ENCODE measurements at places on chromosomes 5 and 9. TPM values are rescaled to one million over a fixed set of nuclear protein-coding genes. Genes with fewer than 3 reads are reported as not detected.

Gene COX7C
- total RNA-seq = 499 TPM

- no peak for DNase-seq
These were observed 487.5 kb upstream of the SGCD start for GRCh38 chr5:155839251-155840037.

- no peak for DNase-seq
These were observed 31.8 kb downstream of the ABCA1 start for GRCh38 chr9:104896131-104896530.

Gene DDX31
- total RNA-seq = 8.8 TPM

- no peak for DNase-seq
These were observed 151.1 kb upstream of the HAPLN1 start for GRCh38 chr5:83871533-83872395.

DNA sequence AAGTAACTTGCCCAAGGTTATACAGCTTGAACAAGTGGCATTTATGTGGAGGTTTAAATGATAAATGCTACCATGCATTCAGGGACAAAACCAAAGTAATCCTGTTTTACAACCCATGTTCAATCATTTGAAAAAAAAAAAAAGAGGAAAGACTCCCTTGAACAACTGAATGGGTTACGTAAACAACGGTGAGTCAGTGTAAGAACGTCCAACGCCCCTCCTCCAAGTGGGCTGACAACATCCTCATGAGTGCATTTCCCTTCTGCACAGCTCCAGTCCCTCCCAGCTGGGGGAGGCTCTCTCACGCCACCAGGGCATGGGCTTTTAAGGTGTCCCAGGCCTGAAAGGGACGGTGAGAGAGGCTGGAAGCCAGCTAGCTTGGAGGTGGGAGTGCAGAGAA, 90.0 kb downstream of the PRRT1B start:
- peak; percentile 57 for DNase-seq

Gene BAAT
- not detected for total RNA-seq

- no peak for DNase-seq
These were observed 343.9 kb downstream of the NFIB start for GRCh38 chr9:13970018-13970417.

GRCh38 chr9:109901201-109901600, 121.2 kb downstream of the PALM2AKAP2 start:
- DNase-seq = no peak

Gene MCTP1
- 77.4 TPM for total RNA-seq

DNA sequence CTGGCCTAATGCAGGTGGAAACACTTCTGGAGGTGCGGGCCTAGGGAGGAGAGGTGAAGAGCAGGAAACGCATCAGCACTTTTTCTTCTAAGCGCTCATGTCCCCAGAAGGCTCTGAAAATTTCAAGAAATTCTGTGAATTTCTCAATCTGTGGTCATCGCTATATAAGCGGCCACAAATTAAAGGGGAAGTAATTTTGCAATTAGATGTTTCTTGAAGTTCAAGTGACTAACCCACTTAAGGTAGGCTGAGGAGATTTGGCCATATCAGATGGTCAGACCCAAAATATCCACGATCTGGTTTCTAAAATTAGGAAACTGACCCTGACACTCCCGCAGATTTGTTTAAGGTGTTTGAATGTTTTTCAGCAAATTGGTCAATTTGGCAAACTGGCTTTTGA, 16.6 kb upstream of the HMGCR start:
- DNase-seq = no peak

DNA sequence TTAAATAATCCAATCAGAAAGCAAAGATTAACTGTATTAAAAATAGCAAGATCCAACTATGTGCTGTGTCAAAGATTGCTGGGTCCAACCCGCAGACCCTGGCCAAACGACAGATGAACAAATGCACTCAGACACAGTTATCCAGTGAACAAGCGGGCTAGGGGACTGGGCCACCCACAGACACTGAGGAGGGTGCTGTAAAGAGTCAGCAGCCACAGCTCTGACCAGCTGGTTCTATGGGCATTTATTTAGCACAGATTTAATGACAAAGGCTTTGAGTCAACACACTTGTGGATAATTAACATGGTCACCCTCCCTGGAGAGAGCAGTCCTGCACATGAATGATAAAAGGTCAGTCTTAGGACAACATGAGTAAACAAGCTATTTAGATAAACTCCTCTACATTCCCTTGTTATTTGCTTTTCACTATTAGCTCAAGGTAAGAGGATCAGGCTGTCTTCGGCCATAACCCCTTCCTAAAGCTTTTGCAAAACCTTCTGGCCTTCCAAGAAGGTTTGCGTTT, 424.9 kb downstream of the HINT1 start:
- no peak for DNase-seq

Gene SHC3
- total RNA-seq = 1.1 TPM

GRCh38 chr5:172150514-172151425, 37.3 kb downstream of the STK10 start:
- no peak for DNase-seq

GRCh38 chr5:172544371-172545095, 90.2 kb upstream of the SH3PXD2B start:
- DNase-seq = no peak

GRCh38 chr5:170289764-170290163, 7.8 kb downstream of the LCP2 start:
- no peak for DNase-seq

Gene RASEF
- total RNA-seq = 1.6 TPM

Gene THBS4
- 15.3 TPM for total RNA-seq

DNA sequence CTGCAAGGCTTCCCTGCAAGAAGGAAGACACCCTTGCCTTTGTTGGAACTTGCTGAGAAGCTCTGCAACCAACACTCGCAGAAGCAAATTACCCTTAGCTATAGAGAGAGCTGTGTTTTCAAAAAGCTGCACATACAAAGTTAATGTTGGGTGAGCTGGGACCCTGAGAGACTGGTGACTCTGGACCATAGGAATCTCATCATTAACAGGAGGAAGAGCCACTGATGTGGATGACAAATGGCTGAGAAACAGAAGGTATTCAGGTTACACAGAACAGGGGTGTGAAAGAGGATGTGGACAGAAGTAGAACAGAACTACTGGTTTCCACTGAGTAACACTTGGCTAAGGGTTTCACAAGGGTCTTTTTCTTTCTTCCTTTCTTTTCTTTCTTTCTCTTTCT, 493.5 kb downstream of the IRX1 start:
- DNase-seq = no peak

DNA sequence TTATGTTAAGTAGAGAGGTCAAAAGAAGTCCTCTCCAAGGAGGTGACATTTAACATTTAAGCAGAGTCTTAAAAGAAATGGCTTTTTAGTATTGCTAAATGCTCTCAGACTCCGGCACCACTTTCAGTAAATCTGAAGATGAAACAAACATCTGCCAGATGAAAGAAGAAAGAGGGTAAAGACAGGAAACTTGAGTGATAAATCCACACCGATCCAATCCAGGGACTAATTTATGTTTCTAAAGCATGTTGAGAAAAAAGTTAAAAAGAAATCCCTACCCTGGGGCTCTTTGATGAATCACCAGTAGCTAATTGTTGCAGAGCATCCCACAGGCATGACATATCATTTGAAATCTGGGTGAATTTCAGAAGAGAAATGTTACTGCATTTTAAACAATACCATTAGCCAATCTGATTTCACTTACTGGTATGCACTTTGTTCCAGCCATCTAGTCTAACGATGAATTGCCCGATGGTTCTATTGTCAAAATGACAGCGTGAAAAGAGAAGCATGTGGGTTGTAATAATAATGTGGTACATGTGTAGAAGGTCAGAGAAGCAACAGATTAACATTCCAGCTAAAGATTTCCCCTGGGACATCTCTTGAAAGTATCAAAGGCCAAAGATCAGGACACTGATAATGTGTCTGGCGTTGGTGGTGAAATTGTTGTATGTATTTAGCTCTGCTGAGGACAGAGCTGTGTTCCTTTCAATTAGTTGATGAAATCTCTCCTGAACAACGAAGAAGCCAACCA, 485.7 kb downstream of the CSNK1G3 start:
- no peak for DNase-seq

Gene SPINK6
- not detected for total RNA-seq

DNA sequence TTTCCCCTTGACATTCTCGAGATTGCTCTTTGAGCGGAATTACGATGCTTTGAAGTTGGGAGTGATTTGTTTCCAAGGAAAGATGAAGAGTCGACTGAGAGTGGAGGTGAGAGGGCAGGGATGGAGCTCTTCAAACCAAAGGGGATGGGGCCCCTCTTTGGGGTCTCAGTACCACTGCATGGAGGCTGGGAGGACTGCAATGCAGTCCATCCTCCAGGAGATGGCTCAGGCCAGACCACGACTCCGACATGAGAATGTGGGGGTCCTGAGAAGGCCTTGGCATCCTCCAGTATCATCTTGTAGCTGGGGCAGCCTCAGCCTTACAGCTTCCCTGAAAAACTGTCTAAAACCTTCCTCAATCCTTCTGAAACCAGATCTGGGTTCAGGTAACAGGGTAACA, 51.1 kb upstream of the CDKN2AIPNL start:
- no peak for DNase-seq

Gene FGFR4
- total RNA-seq = 1.4 TPM

DNA sequence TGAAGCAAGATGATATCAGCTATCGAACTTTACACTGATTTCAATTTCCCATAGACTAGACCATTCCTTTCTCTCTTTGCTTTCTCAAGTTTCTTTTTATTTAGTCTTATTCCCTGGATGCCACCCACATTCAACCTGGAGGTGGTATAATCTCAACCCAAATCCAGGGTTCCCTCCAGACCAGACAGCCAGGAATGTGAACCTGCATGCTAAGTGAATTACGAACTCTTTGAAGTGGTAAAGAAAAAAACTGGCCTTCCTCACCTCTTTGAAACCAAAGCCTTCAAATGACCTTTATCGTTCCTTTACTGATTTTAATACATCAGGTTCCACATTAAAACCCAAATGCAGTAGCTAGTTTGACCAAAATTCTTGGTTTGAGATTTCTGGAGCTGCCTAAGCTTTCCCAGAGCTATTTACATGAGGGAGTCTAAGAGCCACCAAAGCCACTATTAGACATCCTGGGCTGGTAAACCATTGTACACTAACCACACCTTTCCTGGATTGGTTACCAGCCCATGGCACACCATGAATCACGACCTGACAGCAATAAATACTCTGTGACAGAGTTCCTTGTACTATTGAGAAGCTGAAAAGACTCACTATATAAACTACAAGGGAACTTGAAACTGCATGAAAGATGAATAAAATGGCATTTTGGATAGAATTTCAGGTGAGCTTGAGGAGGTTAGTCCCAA, 323.7 kb downstream of the ADAMTS6 start:
- no peak for DNase-seq

- no peak for DNase-seq
These were observed 519.6 kb downstream of the CTNND2 start for GRCh38 chr5:11384441-11385250.

DNA sequence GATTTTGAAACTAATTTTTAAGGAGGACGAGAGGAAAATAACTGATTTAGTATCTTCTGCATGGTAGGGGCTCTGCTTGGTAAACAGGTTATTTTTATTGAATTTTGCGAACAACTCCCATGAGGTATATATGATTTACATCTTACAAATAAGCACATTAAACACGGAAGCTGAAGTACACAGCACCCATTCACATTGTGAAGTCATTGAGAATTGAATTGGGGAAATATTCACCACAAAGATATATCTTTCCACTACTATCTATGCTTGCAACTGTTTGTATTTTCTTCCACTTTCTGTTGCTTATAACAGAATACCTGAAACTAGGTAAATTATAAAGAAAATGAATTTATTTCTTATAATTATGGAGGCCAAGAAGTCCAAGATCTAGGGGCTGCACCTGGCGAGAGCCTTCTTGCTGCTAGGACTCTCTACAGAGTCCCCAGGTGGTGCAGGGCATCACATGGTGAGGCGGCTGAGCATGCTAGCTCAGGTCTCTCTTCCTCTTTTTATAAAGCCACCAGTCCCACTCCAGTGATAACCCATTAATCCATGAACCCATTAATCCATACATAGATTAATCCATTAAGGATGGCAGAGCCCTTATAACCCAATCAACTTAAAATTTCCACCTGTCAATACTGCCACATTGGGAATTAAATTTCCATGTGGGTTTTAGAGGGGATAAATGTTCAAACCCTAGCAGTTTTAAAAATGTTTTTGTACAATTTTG, 79.0 kb upstream of the ZNF608 start:
- no peak for DNase-seq

DNA sequence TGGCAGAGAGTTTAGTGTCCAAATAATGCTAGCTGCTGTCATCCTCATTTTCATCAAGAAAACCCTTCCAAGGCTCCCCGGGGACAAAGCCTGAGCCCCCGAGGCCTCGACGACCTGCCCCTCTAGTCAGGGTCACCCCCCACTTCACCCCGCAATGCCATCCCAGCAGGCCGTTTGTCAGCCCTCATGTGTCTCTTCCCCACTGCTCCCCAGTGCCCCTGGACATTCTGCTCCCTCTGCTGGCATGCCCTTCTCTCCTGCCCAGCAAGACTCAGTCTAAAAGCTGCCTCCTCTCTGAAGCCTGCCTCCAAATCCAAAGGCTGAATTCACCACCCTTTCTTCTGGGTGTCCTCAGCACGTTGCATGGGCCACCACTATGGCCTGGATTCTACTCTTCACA, 59.3 kb downstream of the PAX5 start:
- DNase-seq = no peak

- DNase-seq = no peak
These were observed 1172.9 kb downstream of the CDH12 start for GRCh38 chr5:21680196-21680595.

Gene JADE2
- total RNA-seq = 17.8 TPM

All from omental fat pad (tissue), 4 donors.